ENCODE measurements at places on chromosomes 7 and 10. TPM values are rescaled to one million over a fixed set of nuclear protein-coding genes. Genes with fewer than 3 reads are reported as not detected.

The GSTO2 gene
- 1.4 TPM for polyA plus RNA-seq

The FOXI2 gene
- not detected for polyA plus RNA-seq

GRCh38 chr7:92840316-92840715, 3.9 kb upstream of the CDK6 start:
- no peak for DNase-seq

DNA sequence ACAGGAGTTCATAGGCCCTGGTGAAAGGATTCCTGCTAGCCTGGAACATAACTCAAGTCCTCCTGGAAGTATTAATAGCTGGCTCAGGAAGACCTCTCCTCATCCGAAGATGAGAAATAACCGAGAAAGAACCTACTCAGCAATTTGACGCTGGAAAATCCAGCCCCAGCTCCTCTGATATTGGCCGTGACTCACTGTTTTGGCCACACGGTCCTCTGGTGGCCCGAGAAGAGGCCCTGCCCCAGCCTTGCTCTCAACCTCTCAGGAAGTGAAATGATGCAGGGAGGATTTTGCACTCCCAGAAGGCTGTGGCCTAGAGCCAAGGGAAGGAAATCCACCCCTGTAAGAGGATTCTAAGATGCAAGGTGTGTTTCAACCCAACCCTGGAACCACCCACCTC, 121.6 kb downstream of the MTPAP start:
- no peak for DNase-seq

GRCh38 chr7:116802746-116803152, 59.6 kb upstream of the CAPZA2 start:
- peak; percentile 75 for DNase-seq

GRCh38 chr7:94436018-94436604, 41.4 kb downstream of the COL1A2 start:
- peak; percentile 89 for DNase-seq

DNA sequence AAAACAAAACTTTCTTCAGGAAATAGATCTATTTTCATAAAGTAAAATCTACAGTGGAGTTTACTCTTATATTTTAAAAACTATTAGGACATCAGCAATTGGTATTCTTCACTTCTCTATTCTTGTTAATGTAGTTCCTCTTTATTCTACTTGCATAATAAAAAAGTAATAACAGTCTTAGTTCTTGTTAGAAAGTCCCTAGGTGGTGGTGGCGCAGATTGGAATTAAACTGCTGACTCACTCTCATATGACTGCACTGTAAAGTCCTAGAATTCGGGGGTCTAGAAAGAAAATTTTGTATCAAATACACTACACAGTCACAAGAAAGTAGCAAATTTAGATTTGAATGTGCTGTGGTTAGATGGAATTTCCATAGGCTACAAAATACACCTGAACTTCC, 44.6 kb upstream of the TES start:
- DNase-seq: no peak

The GIMAP8 gene
- polyA plus RNA-seq: not detected

- no peak for DNase-seq
These were observed 207.5 kb upstream of the GNAI1 start for GRCh38 chr7:79927116-79927515.

The OR2A7 gene
- 1.6 TPM for polyA plus RNA-seq

DNA sequence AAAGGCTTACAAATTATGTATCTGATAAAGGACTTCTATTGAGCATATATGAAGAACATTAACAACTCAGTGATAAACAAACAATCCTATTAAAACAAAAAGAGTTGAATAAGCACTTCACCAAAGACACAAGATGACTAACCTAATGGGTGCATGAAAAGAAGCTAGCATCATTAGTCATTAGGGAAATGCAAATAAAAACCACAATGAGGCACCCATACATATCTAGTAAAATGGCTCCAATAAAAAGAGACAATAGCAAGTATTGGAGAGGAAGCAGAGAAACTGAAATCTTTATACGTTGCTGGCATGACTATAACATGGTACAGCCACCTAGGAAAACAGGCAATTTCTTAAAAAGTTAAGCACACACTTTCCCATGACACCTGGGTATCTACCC, 77.6 kb upstream of the ZMIZ1 start:
- no peak for DNase-seq

DNA sequence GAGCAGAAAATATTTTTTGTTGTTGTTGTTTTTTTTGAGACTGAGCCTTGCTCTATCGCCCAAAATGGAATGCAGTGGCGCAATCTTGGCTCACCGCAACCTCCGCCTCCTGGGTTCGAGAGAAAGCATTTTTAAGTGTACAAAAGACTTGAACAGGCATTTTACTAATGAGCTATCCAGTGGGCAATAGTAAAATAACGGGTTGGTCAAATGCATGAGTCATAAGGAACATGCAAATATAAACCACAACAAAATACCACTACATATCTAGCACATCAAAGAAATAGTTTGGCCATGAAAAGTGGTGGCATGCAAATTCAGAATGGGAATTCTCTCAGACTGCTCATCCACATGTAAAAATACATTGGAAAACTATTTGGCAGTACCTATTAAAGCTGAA, 71.7 kb upstream of the TMEM106B start:
- DNase-seq: no peak

The FAM24B gene
- not detected for polyA plus RNA-seq

The SLC26A5 gene
- polyA plus RNA-seq: 0.28 TPM

DNA sequence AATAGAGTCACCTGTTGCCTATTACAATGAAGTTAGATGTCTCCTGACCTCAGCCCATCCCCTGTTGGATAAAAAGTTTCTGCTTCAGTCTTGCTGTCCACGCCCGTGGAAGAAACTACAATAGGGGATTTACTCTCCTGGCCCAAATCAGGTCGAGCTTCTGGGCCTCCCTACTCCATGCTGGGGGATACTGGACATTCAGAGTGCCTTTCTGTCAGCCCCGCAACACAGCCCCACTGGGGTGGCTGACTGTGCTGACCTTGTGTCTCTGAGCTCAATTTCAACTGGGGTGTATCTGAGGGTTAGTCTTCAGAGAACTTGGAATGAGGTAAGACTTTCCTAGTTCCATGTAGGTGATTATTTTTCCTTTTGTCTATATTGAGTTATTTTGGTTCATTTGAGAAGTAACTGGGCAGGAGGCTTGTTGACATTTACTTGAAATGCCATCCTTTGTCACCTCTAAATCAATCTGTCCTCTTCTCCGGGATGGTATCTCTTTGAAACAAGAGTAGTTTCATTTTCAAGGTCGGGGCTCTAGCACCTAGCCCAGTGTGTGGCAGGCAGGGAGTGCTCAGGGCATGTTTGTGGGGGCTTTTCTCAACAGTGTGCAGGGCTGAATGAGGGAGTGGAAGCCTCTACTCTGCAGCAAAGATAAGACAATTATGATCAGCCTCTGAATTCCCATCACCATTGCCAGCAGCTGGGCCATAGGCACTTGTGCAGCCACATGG, 17.7 kb upstream of the CXCL12 start:
- no peak for DNase-seq

DNA sequence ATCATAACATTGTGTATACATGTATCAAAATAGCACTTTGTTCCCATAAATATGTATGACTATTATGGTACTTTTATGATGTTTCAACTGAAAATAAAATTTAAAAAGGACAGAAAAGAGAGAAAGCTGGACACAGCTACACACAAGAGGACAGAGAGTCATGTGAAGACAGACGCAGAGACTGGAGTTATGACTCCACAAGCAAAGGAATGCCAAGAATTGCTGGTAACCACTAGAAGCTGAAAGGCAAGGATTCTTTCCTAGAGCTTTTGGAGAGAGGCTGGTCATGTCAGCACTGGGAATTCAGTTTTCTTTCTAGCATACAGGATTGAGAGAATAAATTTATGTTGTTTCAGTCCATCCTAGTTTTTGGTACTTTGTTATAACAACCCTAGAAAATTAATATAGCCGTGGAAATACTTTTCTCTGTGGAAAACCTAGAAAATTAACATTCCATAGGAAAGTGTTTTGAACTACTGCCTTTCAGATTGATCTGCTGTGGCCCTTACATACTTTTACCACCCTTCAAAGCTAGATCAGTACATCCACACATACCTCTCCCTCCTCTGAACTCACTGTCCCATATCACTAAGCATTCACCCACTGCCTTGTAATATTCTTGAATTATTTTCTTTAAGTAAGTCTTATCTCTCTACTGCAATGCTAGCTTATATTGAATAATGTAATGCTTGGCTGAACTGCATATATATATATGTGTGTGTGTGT, 575.3 kb downstream of the IPMK start:
- DNase-seq: peak; percentile 65

The SPDYE1 gene
- 0.99 TPM for polyA plus RNA-seq

DNA sequence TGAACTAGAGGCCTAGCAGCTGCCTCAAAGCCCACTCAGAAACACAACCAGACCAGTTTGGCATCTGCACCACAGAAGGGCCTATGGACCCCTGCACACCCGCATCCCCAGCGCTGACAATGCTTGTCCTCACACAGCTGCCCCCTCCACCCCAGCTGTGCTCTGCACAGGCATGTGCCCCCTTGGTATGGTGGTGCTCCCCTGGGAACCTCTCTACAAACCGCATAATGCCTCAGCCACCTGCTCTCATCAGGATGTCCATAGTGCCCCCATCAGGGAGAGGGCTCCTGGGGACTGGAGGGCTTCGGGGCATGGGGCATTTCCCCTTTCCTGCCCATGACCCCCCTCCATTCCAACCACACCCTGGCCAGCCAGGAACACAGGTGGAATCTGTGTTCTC, 347.5 kb downstream of the GRID1 start:
- DNase-seq: no peak

DNA sequence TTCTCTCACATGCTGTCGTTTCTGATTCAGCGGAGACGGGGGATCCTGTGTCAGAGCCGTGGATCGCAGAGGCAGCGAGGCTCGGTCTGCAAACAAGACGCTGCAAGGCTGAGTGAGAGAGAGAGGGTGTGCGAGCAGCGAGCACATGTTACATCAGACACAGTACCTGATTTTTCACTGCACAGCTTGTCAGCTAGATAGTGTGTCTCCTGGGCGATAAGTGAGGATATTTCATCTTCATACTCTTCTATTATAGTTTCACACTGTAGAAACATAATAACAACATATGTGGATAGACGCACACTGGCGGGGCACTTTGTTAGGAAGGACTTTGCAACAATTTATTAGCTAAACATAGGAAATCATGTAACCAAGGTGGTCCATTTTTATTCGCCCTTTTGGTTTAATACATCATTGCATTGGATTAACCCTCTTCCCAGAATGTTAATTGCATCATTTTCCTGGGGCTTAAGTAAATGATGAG, 39.5 kb downstream of the CNPY1 start:
- peak; percentile 61 for DNase-seq

DNA sequence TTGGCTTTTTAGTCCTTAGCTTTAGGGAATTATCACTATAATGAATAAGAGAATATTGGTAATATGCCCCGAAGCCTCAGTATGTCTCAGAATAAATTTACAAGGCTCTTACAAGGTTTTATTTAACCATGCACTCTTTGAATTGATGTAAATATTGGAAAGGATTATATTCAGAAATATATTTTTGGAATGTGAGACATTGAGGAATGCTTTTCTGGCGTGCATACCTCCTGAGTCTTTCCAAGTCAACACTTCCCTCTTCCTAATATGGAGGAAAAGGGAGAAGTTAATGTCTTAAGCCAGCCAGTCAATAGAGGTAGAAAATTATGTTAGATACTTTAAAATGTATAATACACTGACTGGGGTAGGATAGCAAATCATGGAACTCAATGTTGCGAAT, 1.2 kb upstream of the OR2F1 start:
- DNase-seq: no peak
